ENCODE measurements at places on chromosomes 6 and 20. TPM values are rescaled to one million over a fixed set of nuclear protein-coding genes. Genes with fewer than 3 reads are reported as not detected.

Gene SMIM13
- polyA plus RNA-seq, result 19.0 TPM

Gene C20orf204
- 0.40 TPM for polyA plus RNA-seq

Gene TOMM34
- 45.9 TPM for polyA plus RNA-seq

Gene DNPH1
- polyA plus RNA-seq, result 64.4 TPM

Gene CYP24A1
- 2.0 TPM for polyA plus RNA-seq

Gene SRMS
- polyA plus RNA-seq, result 0.21 TPM

Gene BPIFA1
- polyA plus RNA-seq, result not detected

Gene FBXO5
- 32.6 TPM for polyA plus RNA-seq

DNA sequence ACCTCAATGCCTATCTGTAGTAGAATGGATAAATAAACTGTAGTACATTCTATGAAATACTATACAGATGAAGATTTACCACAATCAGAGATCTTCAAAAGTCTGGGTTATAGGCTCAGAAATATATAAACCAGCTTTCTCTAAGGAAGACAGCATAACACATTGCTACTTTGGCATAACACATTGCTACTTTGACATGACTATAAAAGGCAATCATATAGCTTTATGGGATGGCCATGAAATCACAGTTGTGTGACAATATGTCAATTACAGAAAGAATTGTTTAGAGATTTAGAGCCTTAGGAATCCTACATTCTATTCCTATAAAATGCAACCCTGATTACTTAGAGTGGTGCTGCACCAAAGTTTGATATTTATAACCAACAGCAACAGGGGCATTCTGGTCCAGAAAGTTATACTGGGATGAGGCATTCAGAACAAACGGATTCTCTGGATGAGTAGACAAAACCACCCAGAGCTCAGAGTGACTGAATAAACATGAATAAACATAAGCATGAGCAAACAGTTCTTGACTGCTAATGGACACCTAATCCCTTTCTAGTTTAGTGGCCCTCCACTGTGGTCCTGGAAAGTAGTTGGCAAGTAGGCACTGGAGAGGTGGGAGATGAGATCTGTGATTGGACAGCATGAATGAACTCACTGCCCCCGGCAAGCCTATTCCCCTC, 12.0 kb downstream of the TTI1 start:
- DNase-seq, result no peak

DNA sequence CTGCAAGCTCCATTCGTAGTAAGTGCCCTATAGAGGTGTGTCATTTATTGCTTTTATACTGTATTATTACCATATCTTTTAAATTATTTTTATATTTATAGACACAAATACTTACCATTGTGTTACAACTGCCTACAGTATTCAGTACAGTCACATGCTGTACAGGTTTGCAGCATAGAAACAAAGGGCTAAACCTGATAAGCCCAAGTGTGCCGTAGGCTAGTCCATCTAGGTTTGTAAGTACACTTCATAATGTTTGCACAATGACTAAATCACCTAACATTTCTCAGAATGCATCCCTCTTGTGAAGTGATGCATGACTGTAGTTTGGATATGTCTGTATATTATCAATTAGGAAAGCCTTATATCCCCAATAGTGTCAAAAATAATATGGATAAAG, 122.8 kb downstream of the CLVS2 start:
- no peak for DNase-seq

GRCh38 chr6:7282097-7282906, 30.7 kb downstream of the SSR1 start:
- DNase-seq, result no peak

DNA sequence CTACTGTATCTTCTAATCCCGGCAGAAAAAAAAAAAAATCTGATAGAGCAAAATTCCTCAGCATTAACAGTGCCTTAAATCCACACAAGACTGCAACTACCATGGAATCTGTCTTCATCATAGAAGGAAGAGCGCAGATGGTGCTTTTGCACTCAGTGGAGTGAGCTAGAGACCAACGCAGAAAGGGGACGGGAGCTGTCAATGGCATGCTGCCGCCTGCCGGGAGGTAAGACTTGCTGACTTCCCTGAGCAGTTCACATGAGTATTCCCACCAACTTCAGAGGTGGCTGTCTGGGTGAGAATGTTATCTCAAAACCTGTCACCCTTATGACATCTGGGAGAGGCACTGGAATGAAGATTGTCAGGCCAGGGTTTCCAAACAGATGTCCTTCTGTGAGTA, 35.6 kb downstream of the DZANK1 start:
- DNase-seq, result no peak

- no peak for DNase-seq
These were observed 1.5 kb downstream of the SIGLEC1 start for GRCh38 chr20:3710703-3711483.

DNA sequence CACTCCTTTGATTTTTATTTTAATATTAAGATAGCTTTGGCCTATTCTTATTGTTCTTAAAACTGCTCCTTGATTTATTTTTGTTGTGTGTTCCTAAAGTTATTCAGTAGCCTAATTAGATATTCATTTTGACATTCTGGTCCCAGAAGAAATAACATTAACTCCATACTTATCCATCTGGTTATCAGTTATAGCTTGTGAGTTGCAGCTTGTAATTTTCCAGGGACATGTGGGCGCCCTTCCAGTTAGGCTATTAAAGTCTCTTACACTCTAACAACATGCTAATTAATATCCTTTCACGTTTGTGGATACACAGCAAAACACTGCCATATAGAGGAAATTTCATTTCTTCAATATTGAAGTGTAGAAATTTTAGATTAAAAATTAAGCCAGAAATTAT, 987.5 kb downstream of the HACE1 start:
- DNase-seq, result no peak

- DNase-seq, result no peak
These were observed 26.8 kb downstream of the GINM1 start for GRCh38 chr6:149592983-149593382.

GRCh38 chr6:40290816-40291215, 296.3 kb downstream of the LRFN2 start:
- no peak for DNase-seq

GRCh38 chr20:18172379-18172778, 34.7 kb downstream of the KAT14 start:
- DNase-seq, result no peak

- no peak for DNase-seq
These were observed 129.6 kb downstream of the ZDHHC14 start for GRCh38 chr6:157510323-157511188.

GRCh38 chr20:62355878-62356588, 11.1 kb downstream of the LAMA5 start:
- no peak for DNase-seq

DNA sequence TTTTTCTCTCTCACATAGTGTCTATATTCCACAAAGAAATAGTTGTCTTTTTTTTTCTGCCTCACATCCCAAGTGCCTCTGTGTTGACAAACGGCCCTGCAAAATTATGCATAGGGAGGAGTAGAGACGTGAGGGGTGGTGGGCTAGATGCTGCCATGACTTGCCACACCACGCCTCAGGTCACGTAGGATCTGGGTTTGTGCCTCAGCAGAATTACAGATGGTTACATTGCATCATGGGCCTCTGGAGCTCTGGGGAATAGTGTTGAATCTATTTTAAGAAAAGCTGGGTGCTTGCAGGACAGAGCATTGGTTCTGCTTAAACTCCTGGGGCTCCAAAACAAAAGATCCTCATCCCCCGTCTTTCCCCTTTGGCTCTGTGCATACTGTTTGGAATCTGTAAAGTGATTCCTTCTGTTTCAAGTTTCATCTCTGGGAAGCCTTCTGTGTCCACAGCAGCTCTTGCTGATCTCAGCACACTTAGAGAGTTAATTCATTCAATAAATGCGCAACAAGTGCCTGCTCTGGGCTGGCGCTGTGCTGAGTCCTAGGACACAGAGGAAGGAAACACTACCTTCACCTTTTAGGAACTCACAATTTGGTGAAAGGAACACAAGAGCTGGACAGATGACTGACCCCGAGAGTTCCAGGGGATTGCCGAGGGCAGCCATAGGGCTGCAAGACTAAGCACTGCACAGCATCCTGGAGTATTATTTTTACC, 2.4 kb downstream of the FANCE start:
- no peak for DNase-seq

- no peak for DNase-seq
These were observed 170.9 kb downstream of the PHF3 start for GRCh38 chr6:63806573-63806913.
